ENCODE measurements at places on chromosomes 16 and 17.

GRCh38 chr16:30357085-30357714 lies 2.1 kb upstream of the CD2BP2 start:
- DNase-seq = no peak

DNA sequence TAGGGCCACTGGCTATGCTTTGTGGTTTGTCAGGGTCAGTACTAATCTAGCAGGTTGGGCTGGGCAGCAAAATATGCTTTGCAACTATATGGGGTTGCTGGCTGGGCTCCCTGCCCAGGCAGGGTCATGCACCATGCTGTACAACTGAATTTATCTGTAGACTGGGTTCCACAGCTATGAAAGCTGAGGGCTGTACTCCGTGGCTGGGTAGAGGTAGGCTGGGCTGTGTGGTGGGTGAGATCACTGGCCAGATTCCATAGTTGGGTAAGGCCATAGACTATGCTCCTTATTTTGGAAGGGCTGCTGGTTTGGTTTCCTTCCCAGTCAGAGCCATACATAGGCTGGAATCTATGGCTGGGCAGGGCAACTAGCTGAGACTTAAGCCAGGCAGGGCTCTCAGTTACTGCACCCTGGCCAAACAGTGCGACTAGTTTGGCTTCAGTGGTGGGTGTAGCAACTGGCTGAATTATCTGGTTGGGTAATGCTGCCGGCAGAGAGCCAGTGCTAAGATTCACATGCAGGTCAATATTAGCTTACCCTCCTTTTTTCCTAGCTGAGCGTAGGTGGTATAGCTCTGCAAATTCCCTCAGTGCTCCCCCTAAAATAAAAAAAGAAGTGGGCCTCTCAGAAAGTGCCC lies 769.1 kb upstream of the CDH8 start:
- DNase-seq = no peak

- no peak for DNase-seq
Measured at GRCh38 chr17:522919-523318, 170.3 kb upstream of the RPH3AL start.

DNA sequence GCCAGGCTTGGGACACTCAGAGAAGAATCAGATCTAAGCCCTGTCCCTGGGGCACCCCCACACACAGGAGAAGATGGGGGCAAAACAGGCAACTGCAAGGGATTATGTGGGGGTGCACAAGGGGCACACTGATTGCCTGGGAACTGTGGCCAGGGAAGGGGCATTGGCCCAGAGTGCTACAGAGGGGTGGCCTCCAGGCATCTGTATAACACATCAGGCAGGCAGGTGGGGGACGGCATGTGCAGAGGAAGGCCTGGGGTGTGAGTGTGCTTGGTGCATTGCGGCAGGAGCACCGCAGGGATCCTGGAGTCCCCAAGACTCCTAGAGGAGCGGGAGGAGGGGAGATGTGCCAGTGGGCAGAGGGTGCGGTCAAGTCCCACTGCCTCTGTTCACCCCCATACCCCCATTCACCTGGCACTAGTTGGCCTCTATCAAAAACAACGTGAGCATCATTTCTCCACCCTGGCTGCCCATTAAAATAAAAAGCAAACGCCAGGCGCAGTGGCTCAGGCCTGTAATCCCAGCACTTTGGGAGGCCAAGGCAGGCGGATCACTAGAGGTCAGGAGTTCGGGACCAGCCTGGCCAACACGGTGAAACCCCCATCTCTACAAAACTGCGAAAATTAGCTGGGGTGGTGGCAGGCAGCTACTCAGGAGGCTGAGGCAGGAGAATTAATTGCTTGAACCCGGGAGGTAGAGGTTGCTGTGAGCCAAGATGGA lies 41.5 kb downstream of the C16orf82 start:
- DNase-seq = no peak

DNA sequence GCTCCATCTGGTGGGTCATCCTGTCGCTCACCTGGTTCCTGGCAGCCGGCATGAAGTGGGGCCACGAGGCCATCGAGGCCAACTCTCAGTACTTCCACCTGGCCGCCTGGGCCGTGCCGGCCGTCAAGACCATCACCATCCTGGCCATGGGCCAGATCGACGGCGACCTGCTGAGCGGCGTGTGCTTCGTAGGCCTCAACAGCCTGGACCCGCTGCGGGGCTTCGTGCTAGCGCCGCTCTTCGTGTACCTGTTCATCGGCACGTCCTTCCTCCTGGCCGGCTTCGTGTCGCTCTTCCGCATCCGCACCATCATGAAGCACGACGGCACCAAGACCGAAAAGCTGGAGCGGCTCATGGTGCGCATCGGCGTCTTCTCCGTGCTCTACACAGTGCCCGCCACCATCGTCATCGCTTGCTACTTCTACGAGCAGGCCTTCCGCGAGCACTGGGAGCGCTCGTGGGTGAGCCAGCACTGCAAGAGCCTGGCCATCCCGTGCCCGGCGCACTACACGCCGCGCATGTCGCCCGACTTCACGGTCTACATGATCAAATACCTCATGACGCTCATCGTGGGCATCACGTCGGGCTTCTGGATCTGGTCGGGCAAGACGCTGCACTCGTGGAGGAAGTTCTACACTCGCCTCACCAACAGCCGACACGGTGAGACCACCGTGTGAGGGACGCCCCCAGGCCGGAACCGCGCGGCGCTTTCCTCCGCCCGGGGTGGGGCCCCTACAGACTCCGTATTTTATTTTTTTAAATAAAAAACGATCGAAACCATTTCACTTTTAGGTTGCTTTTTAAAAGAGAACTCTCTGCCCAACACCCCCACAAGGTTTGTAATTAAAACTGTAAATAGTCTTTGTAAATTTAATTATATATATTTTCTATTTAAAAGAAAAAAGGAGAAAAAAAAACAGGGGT lies 1.7 kb downstream of the FZD2 start:
- DNase-seq = no peak

- DNase-seq = no peak
Measured at GRCh38 chr16:1509307-1510221, 16.4 kb downstream of the TELO2 start.

DNA sequence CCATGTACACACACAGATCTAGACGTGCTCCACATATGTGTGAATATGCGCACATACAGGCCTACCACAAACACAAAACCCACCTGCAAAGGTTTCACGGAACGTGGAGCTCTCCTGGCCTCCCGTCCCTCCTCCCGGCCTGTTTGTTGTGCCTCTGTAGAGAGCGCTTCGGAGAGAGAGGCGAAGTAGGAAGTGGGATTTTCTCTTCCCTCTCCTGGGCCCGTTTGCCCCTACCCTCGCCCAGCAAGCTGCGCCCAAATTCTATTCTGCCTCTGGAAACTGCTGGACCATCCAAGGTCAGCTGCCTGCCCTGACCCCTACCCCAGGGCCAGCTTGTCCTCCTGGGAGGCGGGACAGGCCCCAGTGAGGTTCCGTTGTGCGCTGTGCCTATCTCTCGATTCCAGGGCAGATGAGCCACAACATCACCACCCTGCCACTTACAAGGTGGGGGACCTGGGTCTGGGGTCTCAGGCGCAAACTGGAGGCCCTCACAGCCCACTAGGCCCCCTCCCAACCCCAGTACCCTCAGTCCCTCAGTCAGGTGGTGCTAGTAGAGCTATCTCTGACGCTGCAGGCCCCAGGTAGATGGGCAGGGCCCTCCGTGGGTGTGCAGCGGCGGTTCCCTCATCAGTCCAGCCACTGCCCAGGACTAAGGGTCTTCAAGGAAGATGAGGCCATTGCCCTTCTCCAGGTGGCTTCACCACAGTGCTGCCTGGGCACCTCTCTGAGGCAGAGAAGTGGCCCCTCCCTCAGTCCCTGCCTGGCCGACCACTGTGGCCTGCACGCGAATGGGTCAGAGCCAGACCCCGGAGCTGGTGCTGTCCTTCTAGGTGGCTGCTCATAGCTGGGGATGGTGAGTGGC lies 54.2 kb downstream of the BEAN1 start:
- DNase-seq = no peak

- peak; percentile 84 for DNase-seq
Measured at GRCh38 chr17:1091900-1092299, 87.9 kb downstream of the ABR start.

GRCh38 chr16:87161822-87162676 lies 155.1 kb downstream of the C16orf95 start:
- no peak for DNase-seq

GRCh38 chr17:57552114-57552624 lies 192.9 kb downstream of the CCDC182 start:
- DNase-seq = no peak

- DNase-seq = no peak
Measured at GRCh38 chr16:12793865-12794240, 9.8 kb downstream of the CPPED1 start.

GRCh38 chr16:75526032-75526790 lies 9.7 kb downstream of the CHST5 start:
- no peak for DNase-seq

DNA sequence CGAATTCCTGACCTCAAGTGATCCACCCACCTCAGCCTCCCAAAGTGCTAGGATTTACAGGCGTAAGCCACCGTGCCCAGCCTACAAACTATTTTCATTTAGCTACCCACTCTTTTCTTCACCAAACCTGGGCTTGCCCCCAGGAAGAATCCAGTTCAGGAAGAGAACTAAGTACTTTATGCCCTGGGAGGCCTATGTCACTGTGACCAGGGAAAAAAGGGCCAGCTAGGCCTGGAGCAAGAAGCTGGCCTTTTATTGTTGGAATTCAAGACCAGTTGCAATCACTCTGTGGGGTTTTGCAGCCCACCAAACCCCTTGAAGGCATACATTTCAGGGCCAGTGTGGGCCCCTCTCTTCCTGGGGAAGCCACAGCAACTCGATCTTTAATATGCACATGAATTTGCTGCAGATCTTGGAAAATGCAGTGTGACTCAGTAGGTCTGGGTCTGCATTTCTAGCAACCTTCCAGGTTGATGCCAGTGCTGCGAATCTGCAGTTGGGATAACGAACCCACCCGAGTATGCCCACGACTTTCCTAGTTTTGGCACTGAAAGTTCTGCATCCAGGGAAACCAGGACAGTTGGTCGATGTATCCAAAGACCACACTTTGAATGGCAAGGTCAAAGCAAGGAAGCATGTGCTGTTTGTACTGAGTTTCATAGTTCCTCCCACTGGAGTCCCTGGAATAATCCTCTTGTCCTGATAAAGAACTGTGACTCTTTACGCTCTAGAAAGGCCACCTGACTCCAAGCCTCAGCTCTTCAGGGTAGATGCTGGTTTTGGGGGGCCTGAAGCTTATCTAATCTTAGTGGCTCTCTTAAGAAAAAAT lies 7.2 kb upstream of the MRPS23 start:
- DNase-seq = no peak

- DNase-seq = no peak
Measured at GRCh38 chr17:79974566-79975497, 60.8 kb downstream of the TBC1D16 start.

GRCh38 chr17:1577182-1577581 lies 14.6 kb upstream of the PITPNA start:
- DNase-seq = peak; percentile 89

GRCh38 chr17:7803981-7804380 lies 30.0 kb upstream of the KDM6B start:
- DNase-seq = peak; percentile 32

DNA sequence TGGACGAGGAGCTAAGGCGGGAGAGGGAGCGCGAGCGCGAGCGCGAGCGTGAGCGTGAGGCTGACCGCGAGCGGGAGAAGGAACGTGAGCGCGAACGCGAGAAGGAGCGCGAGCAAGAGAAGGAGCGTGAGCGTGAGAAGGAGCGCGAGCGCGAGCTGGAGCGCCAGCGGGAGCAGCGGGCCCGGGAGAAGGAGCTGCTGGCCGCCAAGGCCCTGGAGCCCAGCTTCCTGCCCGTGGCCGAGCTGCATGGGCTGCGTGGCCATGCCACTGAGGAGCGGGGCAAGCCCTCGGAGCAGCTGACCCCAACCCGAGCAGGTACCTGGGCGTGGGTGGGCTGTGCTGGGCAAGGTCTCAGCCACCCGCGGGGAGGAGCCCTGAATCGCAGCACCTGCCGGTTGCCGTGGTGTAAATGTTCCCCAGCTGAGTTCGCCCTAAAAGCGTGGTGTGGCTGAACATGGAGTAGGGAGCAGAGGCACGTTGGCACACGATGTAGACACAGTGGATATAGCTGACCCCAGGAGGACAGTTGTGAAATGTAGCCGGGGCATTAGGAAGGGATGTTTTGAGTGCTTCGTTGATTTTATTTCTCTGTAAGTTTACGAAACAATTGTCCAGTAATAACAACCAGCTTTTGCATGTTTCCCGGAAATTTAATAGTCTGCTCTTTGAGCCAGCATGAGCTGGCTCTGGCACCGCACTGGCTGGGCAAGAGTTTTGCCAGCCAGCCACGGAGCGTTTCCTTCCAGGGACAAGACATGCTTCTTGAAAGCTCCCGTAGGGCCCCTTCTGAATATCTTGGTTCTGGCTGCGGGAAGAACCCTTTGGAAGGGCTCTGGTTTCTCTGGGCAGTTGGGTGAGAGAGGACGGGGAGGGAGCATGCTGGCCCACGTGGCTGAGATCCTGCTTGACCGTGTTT lies 32.1 kb downstream of the GINS2 start:
- DNase-seq = no peak

- DNase-seq = no peak
Measured at GRCh38 chr16:6827267-6827666, 505.4 kb upstream of the RBFOX1 start.

- peak; percentile 72 for DNase-seq
Measured at GRCh38 chr16:81445966-81446906, 1.6 kb downstream of the CMIP start.

DNA sequence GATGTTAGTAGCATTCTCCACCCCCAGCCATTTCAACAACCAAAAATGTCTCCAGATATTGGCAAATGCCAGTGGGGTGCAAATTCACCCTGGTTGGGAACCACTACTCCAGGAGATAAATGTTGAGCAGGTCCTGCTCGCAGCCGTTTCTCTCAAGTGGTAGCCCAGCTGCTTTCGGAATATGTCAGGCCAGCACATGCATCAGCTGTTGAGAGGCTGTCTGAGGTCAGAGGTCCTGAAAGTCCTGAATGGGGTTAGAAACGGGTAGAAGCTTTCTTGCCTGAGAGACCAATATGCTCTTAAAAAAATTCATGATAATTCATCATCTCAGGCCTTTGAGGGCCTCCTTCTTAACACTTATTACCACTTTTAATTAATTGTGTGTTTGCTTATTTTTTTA lies 31.0 kb downstream of the TEKT5 start:
- no peak for DNase-seq

DNA sequence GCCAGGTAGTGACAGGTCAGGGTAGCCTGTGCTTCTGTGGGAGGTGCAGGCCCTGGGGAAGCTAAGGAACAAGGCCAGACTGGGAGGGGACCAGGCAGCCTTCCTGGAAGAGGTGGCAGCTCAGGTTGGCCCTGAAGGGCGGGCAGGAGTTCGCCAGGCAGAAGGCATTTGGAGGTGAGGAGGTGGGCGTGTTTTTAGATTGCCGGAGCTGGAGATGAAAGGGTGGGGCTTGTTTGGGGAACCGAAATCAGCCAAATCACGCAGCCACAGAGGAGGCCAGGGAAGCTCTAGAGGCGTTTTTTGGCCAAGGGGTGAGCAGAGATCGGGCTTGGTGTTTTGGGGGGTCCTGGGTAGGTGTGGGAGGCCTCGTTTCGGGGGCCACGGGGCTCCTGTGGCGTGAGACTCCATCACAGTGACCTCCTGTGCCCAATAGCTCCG lies 7.6 kb downstream of the ADCY7 start:
- DNase-seq = no peak
